Aorta (tissue), 5 donors: ENCODE measurements at places on chromosomes 11 and 22. TPM values are rescaled to one million over a fixed set of nuclear protein-coding genes. Genes with fewer than 3 reads are reported as not detected.

TMEM45B gene
- 0.19 TPM for total RNA-seq

TRIM6 gene
- total RNA-seq, result 5.1 TPM

RCN1 gene
- 105 TPM for total RNA-seq

CD3G gene
- total RNA-seq, result 3.0 TPM

CCT8L2 gene
- not detected for total RNA-seq

PACSIN3 gene
- 24.6 TPM for total RNA-seq

ANGPTL5 gene
- total RNA-seq, result 1.3 TPM

STK33 gene
- 3.8 TPM for total RNA-seq

PHF21A gene
- total RNA-seq, result 67.4 TPM

RBMXL2 gene
- total RNA-seq, result not detected

PGA4 gene
- total RNA-seq, result 2.6 TPM

MOGAT2 gene
- not detected for total RNA-seq

YPEL1 gene
- total RNA-seq, result 9.1 TPM

PARVA gene
- total RNA-seq, result 159 TPM

OR8G5 gene
- not detected for total RNA-seq

DNA sequence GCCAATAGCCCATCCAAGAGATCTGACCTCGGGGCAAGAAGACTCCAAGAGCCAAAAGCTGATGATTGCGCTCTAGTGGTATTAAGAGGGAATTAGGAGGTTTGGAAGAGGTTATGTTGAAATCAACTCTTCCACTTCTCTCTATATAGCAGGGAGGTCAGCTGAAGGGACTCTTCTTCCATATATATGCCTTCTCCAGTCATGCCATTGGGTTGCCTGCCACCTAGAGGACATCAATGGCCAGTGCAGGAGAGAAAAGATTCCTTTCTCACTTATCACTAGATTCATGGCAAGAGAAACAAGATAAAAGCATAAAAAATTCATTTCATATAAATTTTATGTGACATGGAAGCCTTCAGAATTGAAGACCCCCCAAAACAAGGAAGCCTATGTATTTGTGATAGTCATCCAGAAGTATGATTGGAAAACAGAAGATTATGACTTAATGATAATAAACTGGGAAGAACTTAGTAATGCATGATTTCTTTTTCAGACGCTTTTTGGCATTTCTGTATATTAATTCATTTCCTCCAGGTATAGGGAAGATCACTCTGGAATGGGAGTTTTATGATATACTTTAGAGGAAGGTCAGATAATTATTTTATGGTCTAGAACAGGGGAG is 435.1 kb upstream of the DDI1 start:
- DNase-seq, result no peak

- no peak for DNase-seq
These were observed 191.8 kb upstream of the E2F8 start for GRCh38 chr11:19432370-19433061.

DNA sequence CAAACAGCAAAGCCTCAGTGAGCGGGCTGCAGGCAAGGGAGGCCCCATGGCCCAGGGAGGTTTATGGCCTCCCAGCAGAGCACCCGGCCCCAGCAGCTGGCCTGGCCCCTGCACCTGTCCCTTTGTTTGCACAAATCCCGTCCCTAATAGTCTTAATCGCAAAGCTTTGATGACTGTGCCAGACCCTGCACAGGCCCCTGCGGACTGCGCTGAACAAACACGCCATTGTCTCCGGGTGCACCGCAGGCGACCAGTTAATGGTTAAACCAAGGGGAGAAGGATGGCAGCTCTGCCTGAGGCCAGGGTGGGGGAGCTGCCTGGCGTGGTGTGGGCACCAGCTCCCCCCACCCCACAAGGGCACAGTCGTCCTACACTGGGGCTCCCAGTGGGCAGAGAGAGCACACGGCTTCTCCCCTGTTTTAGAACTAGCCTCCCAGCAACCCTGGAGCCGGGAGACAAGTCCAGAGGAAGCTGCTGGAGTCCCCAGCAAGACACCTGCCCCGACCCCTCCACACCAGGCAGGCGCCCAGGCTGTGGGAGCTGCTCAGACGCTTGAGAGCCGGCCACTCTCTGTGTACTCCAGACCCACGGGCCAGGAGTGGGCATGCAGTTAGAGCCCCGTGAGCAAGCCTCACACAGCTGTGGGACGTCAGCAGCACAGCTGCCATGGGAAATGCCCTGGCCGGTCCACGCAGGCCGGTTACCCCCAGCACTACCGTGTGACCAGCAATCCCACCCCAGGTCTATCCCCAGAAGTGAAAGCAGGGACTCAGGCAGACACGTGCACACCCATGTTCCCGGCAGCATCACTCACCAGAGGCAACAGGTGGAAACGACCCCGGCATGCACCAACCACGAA is 39.7 kb upstream of the TH start:
- peak; percentile 71 for DNase-seq

- no peak for DNase-seq
These were observed 23.2 kb downstream of the TAF1D start for GRCh38 chr11:93718057-93718563.

GRCh38 chr11:9210224-9210921 is 54.8 kb downstream of the DENND5A start:
- no peak for DNase-seq

DNA sequence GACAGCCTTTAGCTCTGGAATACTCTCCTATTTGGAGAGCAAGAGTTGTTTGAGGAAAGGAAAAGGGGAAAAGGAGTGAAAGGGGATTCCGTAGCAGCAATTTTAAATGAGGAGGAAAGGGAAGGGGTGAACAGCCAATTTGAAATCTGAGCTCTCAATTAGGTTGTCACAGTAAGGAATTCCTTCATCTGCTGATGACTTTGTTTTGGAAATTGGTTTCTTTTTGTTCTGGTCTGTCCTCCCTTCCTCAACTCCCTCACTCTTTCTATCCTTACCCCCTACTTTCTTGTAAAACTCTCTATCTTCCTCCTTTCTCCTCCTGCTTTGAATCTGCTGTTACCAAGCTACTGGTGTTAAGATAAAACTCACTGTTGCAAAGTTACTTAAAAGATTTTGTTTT is 1155.6 kb downstream of the DLG2 start:
- DNase-seq, result no peak

- DNase-seq, result no peak
These were observed 45.0 kb downstream of the OR4C6 start for GRCh38 chr11:55707029-55707428.

DNA sequence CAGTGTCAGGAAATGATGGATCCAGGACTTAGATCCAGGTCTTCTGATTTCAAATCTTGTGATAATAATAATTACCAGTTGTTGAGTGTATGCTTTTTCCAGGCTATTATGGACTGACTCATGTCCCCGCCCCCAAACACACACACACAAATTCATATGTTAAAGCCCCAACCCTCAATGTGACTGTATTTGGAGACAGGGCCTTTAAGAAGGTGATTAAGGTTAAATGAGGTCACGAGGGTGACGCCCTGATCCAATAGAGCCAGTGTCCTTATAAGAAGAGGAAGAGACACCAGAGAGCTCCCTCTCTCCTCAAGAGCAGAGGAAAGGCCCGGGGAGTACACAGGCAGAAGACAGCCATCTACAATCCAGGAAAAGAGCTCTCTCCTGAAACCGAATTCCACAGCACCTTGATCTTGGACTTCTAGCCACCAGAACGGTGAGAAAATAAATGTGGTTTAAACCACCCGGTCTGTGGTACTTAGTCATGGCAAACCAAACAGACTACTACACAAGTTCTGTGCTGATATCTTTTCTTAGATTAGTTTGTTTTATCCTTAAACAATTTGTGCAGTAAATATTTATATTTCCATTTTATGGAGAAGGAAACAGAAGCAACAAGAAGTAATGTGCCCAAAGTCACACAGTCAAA is 8.2 kb downstream of the TMPRSS5 start:
- DNase-seq, result no peak

DNA sequence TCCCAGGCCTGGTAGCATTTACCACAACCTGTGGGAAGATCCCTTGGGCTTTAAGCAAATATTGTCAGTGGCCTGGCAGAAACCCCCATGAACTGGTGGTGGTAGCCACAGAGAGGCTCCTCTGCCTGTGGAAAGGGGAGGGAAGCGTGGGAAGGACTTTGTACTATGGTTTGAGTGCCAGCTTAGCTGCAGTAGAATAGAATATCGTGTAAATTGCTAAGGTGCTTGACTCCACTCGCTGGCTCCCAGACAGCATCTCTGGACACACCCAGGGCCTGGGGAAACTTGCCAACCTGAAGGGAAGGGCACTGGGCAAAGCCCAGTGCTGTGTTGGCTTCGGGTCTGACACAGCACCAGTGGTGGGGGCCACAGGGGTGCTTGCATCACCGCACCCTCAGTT is 52.6 kb downstream of the XRRA1 start:
- no peak for DNase-seq

GRCh38 chr11:68044145-68044813 is 5.5 kb downstream of the TCIRG1 start:
- peak; percentile 60 for DNase-seq

DNA sequence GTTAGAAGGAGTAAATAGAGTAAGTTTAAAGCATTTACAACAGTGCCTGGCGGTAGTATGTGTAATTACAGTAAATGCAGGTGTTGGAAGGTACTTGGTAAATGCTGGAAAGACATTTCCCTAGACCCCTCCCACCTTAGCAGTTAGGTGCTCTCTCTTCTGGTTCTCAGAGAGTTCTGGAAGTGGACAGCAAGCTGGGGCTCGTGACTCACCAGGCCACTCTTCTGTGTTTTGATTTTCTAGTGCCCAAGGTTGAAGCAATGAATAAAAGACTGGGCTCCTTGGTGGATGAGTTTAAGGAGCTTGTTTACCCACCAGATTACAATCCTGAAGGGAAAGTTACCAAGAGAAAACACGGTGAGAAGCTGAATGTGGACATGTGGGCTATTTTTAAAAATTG is 27.6 kb downstream of the SNU13 start:
- no peak for DNase-seq

DNA sequence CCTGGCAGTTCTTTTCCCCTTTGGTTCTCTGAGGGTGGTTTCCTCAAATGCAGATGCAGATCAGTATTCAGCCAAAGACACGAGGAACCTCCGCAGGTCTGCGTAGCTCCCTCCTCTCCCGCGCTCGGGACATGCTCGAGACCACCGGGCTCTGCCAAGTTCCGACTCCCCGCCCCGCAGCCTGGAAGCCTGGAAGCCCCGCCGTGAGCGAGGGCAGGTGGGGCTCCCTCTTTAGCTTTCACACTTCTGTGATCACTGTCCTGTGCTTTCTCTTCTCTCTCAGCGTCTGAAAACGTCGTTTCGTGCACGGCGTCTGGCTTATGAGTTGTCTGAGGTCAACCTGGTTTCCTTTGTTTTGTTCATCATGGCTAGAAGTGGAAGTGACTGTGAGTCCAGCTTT is 26.6 kb downstream of the ZBED4 start:
- no peak for DNase-seq

DNA sequence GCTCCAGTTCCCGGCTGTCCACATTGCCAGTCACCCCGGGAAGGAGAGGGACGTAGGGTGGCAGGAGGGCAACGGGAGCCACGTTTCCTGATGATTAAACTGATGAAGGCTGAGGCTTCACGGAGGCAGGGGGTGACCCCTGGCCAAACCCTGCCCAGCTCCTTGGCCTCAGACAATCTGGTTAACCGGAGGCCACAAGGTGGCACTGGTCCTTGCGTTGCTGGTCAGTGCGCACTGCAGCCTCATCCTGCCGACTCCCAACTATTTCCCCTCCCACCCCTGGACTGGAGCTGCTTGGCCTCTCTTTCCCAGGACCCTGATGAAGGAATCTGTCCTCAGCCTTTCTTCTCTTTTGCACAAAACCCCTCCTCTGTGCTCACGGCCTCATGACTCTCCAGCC is 75.3 kb downstream of the PDE2A start:
- peak; percentile 85 for DNase-seq

GRCh38 chr11:36510594-36510942 is 496 bp upstream of the TRAF6 start:
- no peak for DNase-seq

DNA sequence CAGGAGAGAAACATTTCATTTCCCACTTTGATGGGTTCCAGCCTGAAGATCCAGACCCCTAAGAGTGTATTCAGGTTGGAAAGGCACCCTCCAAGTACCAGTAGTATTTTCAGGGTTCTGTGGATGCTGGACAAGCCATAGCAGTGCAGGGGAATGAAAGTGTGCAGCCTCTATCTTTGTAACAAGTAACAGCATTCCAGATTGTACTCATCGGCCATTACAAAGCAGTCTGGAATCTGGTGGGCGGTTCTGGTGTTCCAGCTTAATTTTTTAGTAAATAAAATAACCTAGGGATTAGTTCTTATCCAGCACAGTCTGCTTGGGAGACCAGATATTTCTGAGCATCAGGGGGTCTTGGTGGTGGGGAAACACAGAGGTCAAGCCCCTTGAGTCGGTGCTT is 22.6 kb downstream of the APLNR start:
- DNase-seq, result no peak

DNA sequence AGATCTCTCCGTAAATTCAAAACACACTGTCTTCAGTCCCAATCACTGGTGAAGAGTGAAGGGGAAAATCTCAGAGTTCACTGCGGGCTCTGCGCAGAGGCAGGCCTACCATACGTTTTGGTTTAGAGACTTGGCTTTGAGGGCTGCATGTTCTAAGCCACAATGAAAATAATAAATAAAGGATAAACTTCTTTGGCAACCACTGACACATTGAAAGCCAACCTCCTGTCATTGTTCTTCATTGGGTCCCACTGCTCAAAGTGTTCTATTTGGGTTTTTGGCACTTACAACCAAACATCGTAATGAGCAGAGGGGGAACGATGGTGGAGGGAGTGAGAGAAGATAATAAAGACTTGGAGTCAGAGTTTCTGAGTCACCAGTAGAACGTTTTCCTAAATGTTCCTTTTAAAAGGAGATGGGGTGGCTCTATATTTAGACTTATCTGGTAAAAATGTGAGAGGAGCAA is 472.9 kb downstream of the SOX6 start:
- no peak for DNase-seq

DNA sequence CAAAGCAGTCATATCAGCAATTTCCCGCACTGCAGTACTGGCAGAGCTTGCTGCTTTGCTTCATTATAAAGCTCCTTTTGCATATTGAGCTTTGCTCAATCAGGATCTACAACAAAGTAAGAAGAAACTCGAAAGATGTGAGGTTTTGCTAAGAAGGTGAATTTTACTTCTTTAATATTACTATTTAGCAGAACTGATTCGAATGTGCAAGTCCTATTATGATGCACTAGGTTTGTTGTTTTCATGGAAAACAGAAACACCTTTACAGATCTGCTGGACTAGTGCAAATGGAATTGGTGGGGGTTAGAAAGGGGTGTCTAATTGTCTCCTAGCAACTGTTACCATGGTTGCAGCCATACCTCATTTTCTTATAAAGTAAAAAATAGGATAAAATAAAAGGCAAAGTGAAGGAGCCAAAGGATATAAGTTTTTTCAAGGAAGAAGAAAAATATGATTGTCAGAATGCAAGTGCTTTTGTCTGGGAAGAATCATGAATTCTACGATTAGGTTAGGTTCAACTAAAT is 153.2 kb downstream of the MSANTD4 start:
- no peak for DNase-seq
